Right renal pelvis (tissue), 4 donors: ENCODE measurements at places on chromosomes 7 and 10. TPM values are rescaled to one million over a fixed set of nuclear protein-coding genes. Genes with fewer than 3 reads are reported as not detected.

CPA4 gene
- 0.29 TPM for polyA plus RNA-seq

KIAA1217 gene
- polyA plus RNA-seq = 81.5 TPM

CALML5 gene
- polyA plus RNA-seq = not detected

PNLIPRP2 gene
- polyA plus RNA-seq = 0.05 TPM
